ENCODE measurements at places on chromosomes 5 and 9.

DNA sequence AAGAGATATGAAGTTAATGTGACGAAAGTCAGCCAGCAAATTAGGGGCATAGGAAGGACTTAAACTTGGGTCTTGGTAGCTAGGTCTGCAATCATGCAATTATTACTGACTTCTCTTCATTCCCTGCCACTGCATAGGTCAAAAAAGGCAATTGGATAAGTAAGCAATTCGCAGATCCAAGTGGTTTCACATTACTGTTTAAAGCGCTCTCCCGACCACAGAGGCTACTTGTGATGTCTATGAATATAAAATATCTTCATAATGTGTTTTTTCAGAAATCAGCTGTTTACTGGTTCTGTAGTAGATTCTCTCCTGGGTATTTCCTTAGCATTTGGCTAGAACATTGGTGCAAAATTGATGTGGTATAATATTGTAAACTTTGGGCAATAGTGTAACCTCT, 174.7 kb upstream of the PTGER4 start:
- no peak for DNase-seq

DNA sequence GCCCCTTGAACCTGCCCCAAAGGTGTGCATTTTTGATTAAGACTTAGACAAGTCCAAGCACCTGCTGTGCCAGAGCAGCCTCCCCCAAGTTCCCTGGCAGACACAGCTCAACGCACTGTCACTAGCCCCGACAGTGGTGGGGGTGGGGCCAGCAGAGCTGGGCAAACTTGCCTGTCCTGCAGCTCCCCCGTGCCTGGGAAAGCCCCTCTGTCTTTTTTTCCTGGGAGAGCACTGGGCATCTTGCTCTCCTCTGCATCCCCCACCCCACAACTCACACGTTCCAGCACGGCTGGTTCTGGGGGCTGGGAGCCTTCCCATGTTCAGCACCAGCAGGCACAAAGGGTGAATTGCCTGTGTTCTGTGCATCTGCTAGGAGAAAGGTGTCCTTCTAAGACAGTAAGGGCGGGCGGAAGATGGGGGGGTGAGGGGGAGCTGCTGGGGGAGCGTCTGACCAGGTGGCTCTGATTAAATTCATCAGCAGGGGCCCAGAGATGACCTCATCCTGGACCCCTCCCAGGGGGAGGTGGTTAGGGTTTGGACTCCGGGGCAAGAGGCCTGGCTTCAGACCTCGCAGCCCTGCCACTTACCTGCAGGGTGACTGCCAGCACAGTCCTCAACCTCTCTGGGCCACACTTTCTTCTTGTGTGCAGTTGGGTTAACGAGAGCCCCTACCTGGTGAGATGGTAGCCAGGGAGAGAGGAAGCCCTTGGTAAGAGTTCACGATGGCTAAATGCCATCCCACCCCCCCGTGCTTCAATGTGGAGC, 23.5 kb downstream of the HMCN2 start:
- no peak for DNase-seq

DNA sequence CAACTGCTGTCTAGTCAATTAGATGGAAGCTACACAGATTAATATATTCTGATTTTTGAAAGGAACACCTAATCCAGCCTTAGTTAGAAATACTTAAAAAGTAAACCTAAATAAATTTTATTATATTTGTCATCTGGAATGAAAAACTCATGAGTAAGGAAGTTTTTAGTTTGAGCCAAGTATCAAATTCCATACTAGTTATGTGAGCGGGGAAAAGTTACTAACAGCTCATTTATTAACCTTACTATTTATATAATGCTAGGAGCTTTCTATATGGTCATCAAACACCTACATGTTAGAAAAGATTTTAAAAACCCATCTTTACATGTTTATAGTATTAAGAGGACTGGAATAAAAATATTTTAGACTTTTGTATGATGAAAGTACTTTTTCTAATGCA, 41.6 kb upstream of the POU5F2 start:
- DNase-seq: peak; percentile 37

- DNase-seq: no peak
Measured at GRCh38 chr5:137291031-137291430, 208.1 kb downstream of the SPOCK1 start.

GRCh38 chr5:95072281-95072680, 212.6 kb downstream of the MCTP1 start:
- DNase-seq: no peak

- peak; percentile 34 for DNase-seq
Measured at GRCh38 chr5:91224456-91224855, 158.7 kb downstream of the ARRDC3 start.

- DNase-seq: no peak
Measured at GRCh38 chr9:85339338-85339737, 402.4 kb downstream of the AGTPBP1 start.

GRCh38 chr5:56819060-56819881, 3.9 kb downstream of the MAP3K1 start:
- DNase-seq: no peak

GRCh38 chr9:5430912-5431311, 6.8 kb downstream of the PLGRKT start:
- no peak for DNase-seq

- no peak for DNase-seq
Measured at GRCh38 chr5:150584556-150585335, 55.7 kb upstream of the SYNPO start.

DNA sequence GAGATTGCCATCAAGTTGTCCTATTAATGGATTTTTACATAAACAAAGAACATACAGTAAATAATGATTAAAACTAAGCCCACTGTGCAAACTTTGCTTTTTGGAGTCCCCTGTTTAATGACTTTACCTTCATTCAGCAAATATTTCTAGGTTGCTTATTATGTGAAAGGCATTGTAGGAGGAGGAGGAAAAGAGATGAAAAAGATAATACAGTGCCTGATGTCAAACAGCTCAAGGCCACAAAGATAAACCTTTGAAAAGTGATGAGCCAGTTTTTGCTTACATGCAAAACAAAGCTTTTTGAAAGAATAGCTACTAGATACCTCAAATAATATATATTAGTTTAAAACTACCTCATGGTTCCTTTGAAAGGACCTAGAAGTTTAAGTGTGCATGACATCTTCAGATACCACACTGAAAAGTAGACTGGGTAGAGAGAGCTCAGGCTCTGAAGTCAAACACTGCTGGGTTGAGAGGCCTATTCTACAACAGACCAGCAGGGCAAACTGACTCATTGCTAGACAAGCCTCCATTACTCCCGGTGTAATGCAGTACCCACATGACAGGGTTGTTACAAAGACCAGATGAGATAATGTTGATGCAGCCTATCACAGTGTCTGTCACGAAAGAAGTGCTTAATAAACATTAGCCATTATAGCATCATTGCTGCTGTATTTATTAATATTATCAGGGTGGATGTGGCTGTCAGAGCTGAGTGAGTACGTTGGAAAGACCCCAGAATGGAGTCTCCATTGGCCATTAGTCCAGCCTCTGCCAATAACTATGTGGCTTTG, 11.8 kb downstream of the DEPDC1B start:
- peak; percentile 21 for DNase-seq

GRCh38 chr9:133664173-133665050, 28.2 kb downstream of the DBH start:
- DNase-seq: no peak

GRCh38 chr5:37121465-37121864, 127.7 kb downstream of the CPLANE1 start:
- no peak for DNase-seq

DNA sequence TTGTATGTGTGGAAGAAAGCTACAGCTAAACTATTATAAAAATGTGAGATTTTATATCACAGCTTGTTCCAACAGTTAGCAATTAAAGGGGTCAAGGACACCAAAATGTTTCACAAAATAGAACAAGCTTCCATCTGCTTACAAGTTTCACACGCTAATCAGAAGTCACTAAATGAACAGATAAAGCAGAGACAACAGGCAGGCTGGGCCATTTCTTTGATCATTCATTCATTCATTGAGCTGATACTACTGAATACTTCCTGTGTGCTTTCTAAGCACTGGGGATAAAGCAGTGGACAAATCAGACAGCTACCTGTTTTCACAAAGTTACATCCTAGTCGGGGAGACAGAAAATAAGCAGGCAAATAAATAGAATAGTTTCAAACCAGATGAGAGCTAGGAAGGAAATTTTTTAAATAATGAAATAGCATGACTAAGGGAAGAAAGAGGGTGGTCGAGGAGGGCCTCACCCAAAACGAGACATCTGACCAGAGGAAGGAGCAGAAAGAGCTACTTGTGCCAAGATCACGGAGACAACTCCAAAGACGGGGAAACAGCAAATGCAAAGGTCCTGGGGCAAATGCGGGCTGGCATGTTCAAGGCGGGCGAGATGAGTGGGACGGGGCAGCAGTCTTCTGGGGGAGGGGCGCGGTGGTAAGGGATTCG, 1.2 kb downstream of the MAPK9 start:
- no peak for DNase-seq

DNA sequence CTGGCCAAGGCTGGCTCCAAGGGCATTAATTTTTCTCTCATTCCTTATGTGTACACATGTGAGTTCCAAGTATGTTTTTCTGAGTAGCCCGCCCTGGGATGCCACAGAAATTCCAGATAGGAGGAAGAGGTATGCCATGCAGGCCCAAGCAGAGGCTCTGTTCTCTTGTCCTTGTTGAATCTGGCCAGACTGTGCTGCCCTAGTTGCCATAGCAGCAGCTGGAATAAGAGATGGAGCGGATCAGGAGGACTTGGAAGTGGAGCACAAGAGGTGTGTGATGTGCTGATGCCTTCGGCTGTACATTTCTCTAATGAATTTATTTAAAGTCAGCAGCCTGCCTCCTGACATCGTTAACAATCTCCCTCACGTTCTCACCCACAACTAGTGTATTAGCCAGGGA, 235.6 kb upstream of the RPS23 start:
- no peak for DNase-seq

GRCh38 chr5:21613971-21614488, 1239.1 kb downstream of the CDH12 start:
- no peak for DNase-seq
